Endothelial cell (in vitro differentiated cells): ENCODE measurements at places on chromosomes 1 and 21. TPM values are rescaled to one million over a fixed set of nuclear protein-coding genes. Genes with fewer than 3 reads are reported as not detected.

The HRNR gene
- not detected for total RNA-seq

The PLXNA2 gene
- total RNA-seq: 25.6 TPM

The LMX1A gene
- total RNA-seq: not detected

The PRKAA2 gene
- 2.4 TPM for total RNA-seq

The INKA2 gene
- total RNA-seq: 5.6 TPM

The UHMK1 gene
- total RNA-seq: 17.8 TPM

The LCE1E gene
- total RNA-seq: not detected

The IL19 gene
- not detected for total RNA-seq

The SPATA45 gene
- total RNA-seq: 0.82 TPM

The CLIC6 gene
- total RNA-seq: 5.4 TPM

The ZBTB48 gene
- total RNA-seq: 32.2 TPM

The TUT4 gene
- 78.5 TPM for total RNA-seq

The SOAT1 gene
- total RNA-seq: 24.1 TPM

The SORT1 gene
- total RNA-seq: 49.0 TPM

The SELP gene
- total RNA-seq: 0.21 TPM

The SZRD1 gene
- total RNA-seq: 127 TPM

The MIER1 gene
- 33.2 TPM for total RNA-seq

The IFNLR1 gene
- total RNA-seq: 3.1 TPM

The RAB7B gene
- total RNA-seq: not detected

The OR2T2 gene
- not detected for total RNA-seq

The GUCA2A gene
- not detected for total RNA-seq

The MAP1LC3C gene
- total RNA-seq: 1.7 TPM

The ZNF593OS gene
- total RNA-seq: not detected

The SPRR2B gene
- not detected for total RNA-seq

The CHRM3 gene
- 41.7 TPM for total RNA-seq

The RHBDL2 gene
- total RNA-seq: not detected

The ETNK2 gene
- total RNA-seq: 15.9 TPM

The RNU1-4 gene
- total RNA-seq: 3,428 TPM

The NBPF19 gene
- total RNA-seq: 5.3 TPM

The SPATA21 gene
- not detected for total RNA-seq

The TAS1R1 gene
- not detected for total RNA-seq
